Lung microvascular endothelial cell (primary cell): ENCODE measurements at places on chromosomes 2 and 18. TPM values are rescaled to one million over a fixed set of nuclear protein-coding genes. Genes with fewer than 3 reads are reported as not detected.

Gene CCDC150
- 3.9 and 6.2 TPM in 2 replicates for total RNA-seq

Gene EPAS1
- total RNA-seq, result 119 and 128 TPM in 2 replicates

Gene ANO7
- total RNA-seq, result 0.65 and 2.6 TPM in 2 replicates

Gene SERPINB4
- not detected in 2 replicates for total RNA-seq

Gene SGO2
- 2.0 and 3.3 TPM in 2 replicates for total RNA-seq

Gene LRATD1
- total RNA-seq, result 2.0 and 9.4 TPM in 2 replicates

Gene VAMP8
- total RNA-seq, result 9.7 and 13.7 TPM in 2 replicates

Gene PROM2
- total RNA-seq, result 0.20 and 0.22 TPM in 2 replicates

Gene PNKD
- 19.2 and 20.0 TPM in 2 replicates for total RNA-seq

Gene ANKRD23
- total RNA-seq, result 0.44 and 0.79 TPM in 2 replicates

Gene ATP9B
- total RNA-seq, result 19.8 and 29.0 TPM in 2 replicates

Gene PDE11A
- under 0.01 TPM in 1 of 2 replicates, not detected in the other for total RNA-seq

Gene LTBP1
- 21.6 and 36.1 TPM in 2 replicates for total RNA-seq

Gene CD226
- total RNA-seq, result 0.40 and 1.3 TPM in 2 replicates

Gene NCKAP5
- total RNA-seq, result under 0.01 TPM in 2 replicates

Gene DSG4
- not detected in 2 replicates for total RNA-seq

Gene B3GNT7
- 4.4 and 20.4 TPM in 2 replicates for total RNA-seq

Gene RBMS1
- 41.8 and 74.2 TPM in 2 replicates for total RNA-seq

Gene NPAS2
- 4.8 and 11.7 TPM in 2 replicates for total RNA-seq

Gene CBLN2
- under 0.01 TPM in 1 of 2 replicates, not detected in the other for total RNA-seq

Gene ZAP70
- total RNA-seq, result under 0.01 TPM in 1 of 2 replicates, not detected in the other

Gene C2orf81
- under 0.01 TPM in 1 of 2 replicates, not detected in the other for total RNA-seq

Gene LIMS4
- 28.5 and 47.8 TPM in 2 replicates for total RNA-seq

Gene ANKRD30B
- total RNA-seq, result under 0.01 TPM in 1 of 2 replicates, not detected in the other

Gene HOXD12
- not detected in 2 replicates for total RNA-seq

Gene TCF23
- not detected in 2 replicates for total RNA-seq

Gene ANTXR1
- 0.20 and 0.65 TPM in 2 replicates for total RNA-seq

Gene REG3G
- not detected in 2 replicates for total RNA-seq

Gene THADA
- total RNA-seq, result 13.9 and 22.8 TPM in 2 replicates

Gene VAMP5
- 85.9 and 135 TPM in 2 replicates for total RNA-seq

Gene COL3A1
- 2.2 and 6.2 TPM in 2 replicates for total RNA-seq

Gene SKA1
- total RNA-seq, result 1.4 and 4.6 TPM in 2 replicates

Gene CCDC141
- total RNA-seq, result 0.20 and 0.87 TPM in 2 replicates

Gene CNGA3
- not detected in 2 replicates for total RNA-seq

Gene REEP1
- total RNA-seq, result 4.8 and 14.5 TPM in 2 replicates

Gene CRYGD
- total RNA-seq, result not detected in 2 replicates

Gene UGT1A3
- total RNA-seq, result not detected in 2 replicates

Gene IGFBP5
- 0.20 and 5.0 TPM in 2 replicates for total RNA-seq

Gene CRYGB
- not detected in 2 replicates for total RNA-seq

Gene ALPP
- total RNA-seq, result not detected in 2 replicates

Gene COL4A3
- total RNA-seq, result not detected in 2 replicates

Gene FTCDNL1
- total RNA-seq, result 0.40 and 0.44 TPM in 2 replicates

Gene CHRNG
- total RNA-seq, result not detected in 2 replicates

Gene NMUR1
- not detected in 2 replicates for total RNA-seq

Gene BOK
- 37.7 and 113 TPM in 2 replicates for total RNA-seq

Gene CYRIA
- 23.8 and 26.4 TPM in 2 replicates for total RNA-seq

Gene SOCS6
- 14.2 and 23.8 TPM in 2 replicates for total RNA-seq

Gene IL36B
- total RNA-seq, result not detected in 2 replicates

Gene CEP192
- total RNA-seq, result 16.1 and 24.4 TPM in 2 replicates

Gene LAMA3
- 2.4 and 2.8 TPM in 2 replicates for total RNA-seq

Gene RRM2
- total RNA-seq, result 5.6 and 16.1 TPM in 2 replicates

Gene ARHGEF33
- under 0.01 TPM in 1 of 2 replicates, not detected in the other for total RNA-seq

Gene GPR45
- not detected in 2 replicates for total RNA-seq
